ENCODE measurements at places on chromosomes 2 and 18.

GRCh38 chr2:179584760-179585159 lies 276.7 kb downstream of the ZNF385B start:
- DNase-seq: no peak

DNA sequence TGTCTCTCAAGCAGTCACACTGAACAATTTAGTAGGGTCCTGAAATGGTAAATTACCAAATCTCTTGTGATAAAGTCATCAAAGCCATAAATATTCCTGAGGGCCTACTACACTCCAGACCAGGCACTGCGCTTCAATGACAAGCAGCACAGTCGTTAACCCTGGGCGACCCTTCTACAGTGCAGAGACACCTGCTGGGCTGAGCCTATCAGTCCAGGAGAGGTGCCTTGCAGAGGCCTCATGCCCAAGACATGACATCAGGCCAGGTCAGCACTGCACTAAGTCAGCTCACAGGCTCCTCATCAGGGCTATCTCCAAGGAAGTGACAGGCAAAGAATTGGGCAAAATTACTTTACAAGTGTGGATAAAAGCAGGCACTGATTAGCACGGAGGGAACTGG lies 166.4 kb upstream of the EPB41L3 start:
- no peak for DNase-seq

DNA sequence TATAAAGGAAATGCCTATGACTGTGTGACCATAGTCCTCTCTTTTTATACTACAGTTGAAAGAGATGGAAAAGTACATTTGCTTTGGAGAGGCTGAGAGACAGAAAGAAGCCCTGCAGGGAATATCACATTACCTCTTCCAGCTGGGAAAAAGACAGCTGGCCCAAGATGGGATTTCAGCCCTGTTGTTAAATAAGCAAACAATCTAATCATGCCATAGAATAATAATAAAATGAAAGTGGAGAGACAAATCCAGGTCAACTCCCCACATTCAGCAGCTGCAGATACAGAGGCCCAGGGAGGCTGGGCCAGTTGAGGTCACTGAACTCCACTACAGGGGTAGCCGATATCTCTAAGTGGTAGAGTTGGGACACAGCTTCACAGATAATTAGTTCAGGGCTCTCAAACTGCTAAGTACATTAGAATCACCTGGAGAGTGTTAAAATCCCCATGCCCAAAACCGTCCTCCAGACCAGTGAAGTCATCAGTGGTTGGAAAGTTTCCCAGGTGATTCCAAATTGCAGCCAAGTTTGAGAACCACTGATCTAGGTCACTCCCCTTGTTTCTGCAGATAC lies 81.9 kb downstream of the MOGAT1 start:
- DNase-seq: peak; percentile 58

GRCh38 chr2:111667542-111668273 lies 216.3 kb downstream of the ANAPC1 start:
- peak; percentile 75 for DNase-seq

- no peak for DNase-seq
These were observed 451.4 kb downstream of the PID1 start for GRCh38 chr2:228819701-228820100.

All from astrocyte of the hippocampus (primary cell).